Effector memory CD8-positive, alpha-beta T cell (primary cell): ENCODE measurements at places on chromosomes 13 and 19.

- no peak for DNase-seq
Observed at GRCh38 chr13:82330499-82330898, 1551.8 kb downstream of the SLITRK1 start.

- no peak for DNase-seq
Observed at GRCh38 chr19:49691243-49692146, 579 bp downstream of the CPT1C start.

GRCh38 chr13:49110122-49110912 lies 109.8 kb upstream of the MLNR start:
- DNase-seq, result peak; percentile 65

- no peak for DNase-seq
Observed at GRCh38 chr19:43620061-43621001, 902 bp upstream of the ZNF428 start.

DNA sequence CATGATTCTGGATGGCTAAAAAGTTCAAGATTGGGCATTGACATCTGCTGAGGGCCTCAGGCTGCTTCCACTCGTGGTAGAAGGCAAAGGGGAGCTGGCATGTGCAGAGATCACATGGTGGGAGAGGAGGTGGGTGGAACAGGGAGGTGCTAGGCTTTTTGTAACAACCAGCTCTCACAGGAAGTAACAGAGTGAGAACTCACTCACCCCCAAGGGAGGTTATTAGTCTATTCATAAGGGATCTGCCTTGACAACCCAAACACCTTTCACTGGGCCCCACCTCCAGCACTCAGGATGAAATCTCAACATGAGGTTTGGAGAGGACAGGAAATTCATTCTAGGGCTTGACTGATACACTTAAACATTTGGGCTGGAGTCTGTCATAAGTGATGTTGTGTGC lies 197.7 kb upstream of the RNF113B start:
- DNase-seq, result no peak

DNA sequence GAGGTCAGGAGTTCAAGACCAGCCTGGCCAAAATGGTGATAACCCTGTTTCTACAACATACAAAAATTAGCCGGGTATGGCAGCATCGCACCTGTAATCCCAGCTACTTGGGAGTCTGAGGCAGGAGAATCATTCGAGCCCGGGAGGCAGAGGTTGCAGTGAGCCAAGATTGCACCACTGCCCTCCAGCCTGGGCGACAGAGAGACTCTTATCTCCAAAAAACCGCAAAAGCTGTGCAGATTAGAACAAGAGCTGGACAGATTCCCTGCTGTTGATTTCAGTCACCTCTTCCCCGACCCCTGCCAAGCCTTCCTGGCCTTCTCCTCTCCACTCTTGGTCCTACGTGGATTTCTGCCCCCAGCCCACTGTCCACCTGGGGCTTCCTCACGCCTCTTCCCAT lies 8.3 kb downstream of the CAMSAP3 start:
- DNase-seq, result no peak

DNA sequence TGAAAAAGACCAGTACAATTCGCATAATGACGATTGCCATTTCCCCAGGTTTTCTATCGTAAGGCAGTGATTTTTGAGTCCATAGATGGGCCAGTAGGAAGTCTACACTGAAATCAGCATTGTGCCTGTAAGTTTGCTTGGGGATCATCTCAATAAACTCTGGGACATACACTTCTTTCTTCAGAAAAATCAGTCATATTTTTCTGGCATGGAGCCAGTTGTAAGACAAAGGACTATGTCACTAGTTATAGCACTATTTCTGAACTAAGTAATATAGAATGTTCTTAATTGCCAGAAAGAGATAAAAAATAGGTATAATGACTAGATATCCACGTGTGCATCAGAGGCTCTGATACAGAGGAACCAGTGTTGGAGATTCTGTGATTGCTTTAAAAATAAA lies 243.5 kb downstream of the LMO7 start:
- DNase-seq, result no peak

DNA sequence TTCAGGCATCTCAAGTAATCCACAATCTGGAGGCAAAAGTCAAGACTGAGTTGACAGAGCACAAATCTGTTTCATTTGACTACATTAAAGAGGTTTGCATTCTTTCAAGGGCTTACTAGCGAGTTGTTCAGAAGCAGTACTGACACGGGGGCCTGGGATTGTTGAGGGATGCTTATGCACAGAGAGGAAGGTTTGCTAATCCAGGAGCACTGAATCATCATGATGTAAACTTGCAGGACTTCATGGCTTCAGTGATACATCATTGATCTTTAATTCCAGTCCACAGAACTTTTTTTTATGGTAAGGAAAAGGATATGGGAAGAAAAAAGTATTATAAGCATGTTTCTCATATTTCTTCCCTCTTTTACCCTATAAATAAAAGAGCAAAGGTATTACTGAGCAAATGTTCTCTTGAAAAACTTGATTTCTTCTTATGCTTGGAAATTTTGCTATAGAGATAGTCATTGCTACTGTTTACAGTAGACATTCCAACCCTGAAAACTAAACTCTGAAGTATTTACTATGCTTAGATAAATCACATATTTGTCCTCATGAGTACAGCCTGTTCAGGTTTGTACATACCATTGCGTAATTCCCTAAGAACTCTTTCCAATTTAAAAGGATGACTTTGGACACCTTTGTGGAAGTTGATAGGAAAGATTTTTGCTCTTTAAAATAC lies 65.8 kb upstream of the KPNA3 start:
- DNase-seq, result no peak

GRCh38 chr19:49786376-49786820 lies 19.6 kb downstream of the AP2A1 start:
- no peak for DNase-seq

DNA sequence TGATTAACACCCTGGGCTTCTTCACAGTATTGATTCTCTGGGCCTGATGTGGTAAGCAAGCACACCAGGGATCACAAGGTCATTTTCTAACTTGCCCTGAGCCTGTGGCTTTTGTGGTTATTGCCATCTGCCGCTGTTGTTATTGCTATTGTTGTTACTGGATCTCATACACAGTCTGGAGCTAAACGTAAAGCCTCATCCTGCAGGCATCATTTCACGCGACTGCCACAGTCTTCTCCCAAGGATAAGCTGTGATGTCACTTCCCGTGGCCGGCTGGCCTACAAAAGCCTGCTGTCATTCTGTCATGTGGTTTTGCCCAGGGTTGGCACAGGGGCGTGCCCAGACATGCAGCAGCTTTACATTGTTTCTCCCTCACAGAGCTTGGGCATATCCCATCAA lies 154.0 kb upstream of the GPR12 start:
- DNase-seq, result peak; percentile 3

- peak; percentile 73 for DNase-seq
Observed at GRCh38 chr19:41958367-41959055, 610 bp downstream of the RABAC1 start.

DNA sequence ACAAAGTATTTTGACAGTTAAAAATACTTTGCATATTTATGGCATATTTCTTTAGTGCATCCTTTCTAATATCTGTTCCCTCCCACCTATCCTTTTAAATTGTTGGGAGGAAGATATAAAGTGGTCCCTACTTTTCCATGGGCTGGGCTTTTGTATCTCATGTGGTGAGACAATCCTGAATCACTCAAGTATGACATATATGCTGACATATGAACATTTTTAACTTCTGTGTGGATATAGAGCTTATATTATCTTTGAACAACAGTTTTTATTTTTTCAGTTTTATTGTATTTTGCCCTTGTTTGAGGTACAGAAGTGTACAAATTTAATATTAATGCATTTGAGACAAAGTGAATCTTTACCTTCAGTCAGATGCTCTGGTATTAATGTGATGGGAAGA lies 3.4 kb downstream of the ZMYM2 start:
- no peak for DNase-seq

DNA sequence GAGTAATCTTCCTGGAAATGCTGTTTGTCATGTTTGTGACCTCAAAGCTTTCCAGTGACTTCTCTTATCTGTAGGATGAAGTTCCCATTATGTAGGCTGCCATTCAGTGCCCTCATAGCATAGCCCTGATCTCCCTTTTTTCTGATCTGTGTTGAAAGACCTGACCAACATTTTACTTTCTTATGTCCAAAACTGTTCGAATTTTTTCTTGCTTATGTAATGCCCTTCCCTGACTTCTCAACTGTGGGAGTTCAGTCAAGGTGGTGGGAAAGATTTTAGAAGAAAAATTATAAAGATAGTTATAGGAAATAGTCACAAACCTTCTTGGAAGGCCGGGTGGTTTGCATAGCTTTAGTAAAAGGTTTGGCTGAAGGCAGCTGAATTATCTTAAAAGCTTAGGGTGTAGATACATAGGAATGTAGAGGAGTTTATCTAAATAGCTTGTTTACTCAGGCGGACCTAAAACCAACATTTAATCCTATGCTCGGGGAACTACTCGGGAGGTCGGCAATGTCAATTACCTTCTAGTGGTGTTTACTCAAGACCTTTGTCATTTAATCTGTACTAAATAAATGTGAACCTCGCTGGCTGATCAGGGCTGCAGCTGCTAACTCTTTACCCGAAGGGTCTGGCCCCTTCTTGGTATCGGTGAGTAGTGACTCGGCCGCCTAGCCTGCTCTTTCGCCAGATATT lies 44.3 kb downstream of the PSG3 start:
- DNase-seq, result no peak

- DNase-seq, result no peak
Observed at GRCh38 chr13:49185264-49185663, 34.9 kb upstream of the MLNR start.

DNA sequence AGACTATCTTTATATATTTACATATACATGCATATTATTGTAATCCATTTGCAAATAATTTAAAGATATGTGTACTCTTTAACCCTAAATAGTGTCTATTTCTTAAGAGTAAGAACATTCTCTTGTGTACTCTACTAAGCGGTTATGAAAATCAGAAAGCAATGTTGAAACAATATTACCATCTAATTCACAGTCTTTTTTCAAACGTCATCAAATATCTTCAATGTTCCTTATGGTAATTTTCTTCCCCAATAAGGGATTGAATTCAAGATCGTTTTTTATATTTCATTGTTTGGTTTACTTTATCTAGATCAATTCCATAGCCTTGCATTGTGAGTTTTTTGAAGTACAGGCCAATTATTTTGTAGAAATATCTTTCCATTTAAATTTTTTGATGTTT lies 1647.4 kb upstream of the PRR20A start:
- no peak for DNase-seq

DNA sequence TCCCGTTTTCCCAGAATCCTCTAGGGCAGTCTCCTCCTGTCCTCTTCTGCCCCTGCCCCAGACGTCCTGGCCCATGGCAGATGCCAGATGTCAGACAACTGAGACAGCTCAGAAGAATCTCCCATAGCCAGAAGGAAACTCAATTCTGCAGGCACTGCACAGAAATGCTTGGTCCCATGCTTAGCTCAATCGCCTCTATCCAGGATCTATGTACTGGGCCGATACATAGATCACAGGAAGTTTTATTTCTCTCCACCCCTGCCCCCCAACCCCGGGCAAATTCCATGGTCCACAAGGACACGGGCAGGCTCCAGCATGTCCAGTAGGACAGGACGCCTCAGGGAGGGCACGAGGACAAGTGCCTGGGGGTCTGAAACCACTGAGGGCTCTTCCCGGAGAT lies 4.8 kb downstream of the MBD3 start:
- DNase-seq, result no peak

DNA sequence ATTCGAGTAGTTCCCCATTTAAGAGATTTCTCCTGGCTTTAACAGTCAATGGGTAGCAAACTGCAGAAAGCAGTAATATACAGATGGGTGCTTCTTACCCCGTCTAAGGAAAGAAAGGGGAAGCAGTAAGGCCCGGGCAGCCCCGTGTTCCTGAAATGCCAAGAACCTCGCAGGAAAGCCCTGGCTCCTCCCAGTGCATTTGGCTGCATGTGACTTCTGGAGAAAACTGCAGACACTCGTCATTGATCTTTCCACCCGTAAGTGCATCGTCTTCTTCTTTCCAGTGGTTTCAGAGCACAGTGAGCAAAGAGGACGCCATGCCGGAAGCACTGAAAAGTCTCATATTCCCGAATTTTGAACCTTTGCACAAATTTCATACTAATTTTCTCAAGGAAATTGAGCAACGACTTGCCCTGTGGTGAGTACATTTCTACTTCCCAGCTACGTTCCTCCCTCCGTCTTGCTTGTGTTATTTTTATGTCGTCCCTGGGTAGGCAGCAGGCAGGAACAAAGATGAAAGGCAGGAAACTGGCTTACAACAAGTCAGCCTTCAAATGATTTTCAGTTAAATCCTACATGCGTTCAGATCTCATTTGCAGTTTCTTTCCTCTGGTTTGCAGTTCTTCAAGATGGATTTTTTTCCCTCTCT lies 165.2 kb downstream of the STK24 start:
- no peak for DNase-seq

DNA sequence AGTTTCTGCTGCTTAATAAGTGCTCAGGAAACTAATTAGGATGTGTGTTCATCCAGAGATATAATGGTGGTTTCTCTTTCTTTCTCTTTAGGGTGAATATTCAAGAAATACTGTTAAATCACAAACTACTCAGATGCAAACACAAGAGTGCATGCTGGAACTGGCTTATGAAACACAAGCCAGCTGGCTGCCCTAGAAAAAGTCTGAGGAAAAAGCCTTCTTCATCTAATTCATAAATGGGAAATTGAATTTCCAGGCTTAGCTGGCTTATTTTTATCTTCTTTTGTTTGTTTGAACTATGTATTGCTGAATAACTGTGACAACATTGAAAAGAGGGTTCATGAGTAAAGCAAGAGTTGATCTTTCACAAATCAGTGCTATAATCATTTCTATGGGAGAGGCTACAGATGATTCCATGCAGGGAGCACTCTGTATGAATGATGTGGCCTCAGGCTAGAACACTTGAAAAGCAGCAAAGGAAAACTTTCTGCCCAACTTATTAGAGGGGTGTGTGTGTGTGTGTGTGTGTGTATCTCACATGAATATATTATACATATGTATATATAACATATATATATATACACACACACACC lies 69.8 kb upstream of the SCEL start:
- DNase-seq, result no peak

DNA sequence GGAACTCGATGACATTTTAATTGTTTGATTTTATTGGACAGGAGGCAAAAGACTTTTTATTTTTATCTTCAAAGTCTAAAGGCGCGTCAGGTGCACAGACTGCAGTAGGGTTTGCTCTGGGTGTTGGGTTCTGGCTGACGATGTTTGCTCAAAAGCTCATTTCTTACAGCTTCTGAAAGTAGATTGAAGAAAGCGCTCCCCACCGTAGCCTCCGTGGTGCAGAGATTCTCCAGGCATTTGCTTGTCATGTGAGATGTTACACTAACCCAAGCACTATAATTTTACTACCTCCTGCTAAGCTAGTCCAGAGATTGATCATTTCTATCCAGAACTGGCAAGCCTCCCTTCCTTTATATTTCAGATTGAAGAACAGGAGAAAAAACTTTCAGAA lies 14.5 kb upstream of the ATP11A start:
- DNase-seq, result no peak
